ENCODE measurements at places on chromosomes 1 and 21.

GRCh38 chr1:42830631-42831030, 13.4 kb upstream of the SVBP start:
- no peak for DNase-seq

DNA sequence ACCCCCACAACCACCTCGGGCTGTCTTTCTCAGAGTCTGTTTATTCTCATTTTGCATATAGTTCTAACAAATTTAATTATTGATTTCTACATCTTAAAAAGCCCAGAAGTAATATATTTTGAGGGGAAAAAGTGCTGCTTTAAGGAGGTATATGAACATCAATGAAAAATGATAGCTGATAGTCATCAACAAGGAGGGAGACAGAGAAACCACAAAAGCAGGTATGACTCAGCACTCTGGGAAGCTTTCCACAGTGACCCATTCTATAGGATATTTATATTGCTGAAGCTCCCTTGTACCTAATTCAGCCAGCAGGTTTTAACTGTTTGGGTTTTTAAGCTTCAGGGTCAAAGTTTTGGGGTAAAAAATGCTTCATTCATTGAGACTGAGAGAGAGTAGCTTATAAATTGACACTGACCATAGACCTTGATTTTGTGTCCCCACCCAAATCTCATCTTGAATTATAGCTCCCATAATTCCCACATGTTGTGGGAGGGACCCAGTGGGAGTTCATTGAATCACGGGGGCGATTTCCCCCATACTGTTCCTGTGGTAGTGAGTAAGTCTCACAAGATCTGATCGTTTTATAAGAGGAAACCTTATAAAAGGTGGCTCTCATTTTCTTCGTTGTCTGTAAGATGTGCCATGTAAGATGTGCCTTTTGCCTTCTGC, 27.4 kb downstream of the VANGL1 start:
- DNase-seq: no peak

GRCh38 chr1:2372551-2373490, 18.5 kb downstream of the MORN1 start:
- no peak for DNase-seq

DNA sequence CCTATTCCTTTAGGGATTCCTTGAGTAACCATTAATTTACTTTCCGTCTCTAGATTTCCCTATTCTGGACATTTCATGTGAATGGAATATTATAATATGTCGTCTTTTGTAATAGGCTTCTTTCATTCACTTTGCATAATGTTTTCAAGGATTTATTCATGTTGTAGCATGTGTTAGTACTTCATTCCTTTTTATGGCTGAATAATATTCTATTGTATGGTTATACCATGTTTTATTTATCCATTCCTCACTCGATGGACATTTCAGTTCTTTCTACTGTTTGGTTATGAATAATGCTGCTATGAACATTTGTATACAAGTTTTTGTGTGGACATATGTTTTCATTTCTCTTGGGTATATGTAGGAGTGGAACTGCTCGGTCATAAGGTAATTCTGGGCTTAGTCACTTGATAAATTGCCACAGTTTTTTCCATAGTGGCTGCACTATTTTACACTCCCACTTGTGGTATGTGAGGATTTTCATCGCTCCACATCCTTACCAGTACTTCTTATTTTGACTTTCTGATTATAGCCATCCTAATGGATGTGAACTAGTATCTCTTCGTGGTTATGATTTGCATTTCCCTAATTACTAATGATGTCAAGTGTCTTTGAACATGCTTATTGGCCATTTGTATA, 17.7 kb downstream of the PPP2R5A start:
- DNase-seq: no peak

- DNase-seq: no peak
These were observed 16.8 kb downstream of the RIPK4 start for GRCh38 chr21:41750051-41750450.

DNA sequence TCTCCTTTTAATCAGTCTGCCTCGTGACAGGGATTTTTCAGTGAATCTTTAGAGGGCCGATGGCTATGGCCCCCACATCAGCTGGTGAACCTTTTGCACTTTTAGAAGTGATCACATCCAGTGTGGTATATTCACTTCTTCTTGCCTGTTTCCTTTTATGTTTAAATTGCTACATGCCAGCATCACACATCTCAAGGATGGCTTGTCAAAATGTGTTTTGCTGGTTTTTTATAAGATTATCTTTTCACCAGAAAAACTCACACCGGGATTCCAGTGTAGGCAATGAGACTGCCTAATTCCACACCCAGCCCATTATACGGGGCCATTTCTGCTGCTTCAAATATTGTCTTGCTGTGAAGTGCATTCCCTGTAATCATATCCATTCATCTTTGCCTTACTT, 1151.7 kb upstream of the ADGRL4 start:
- no peak for DNase-seq

- DNase-seq: no peak
These were observed 1.1 kb upstream of the CD244 start for GRCh38 chr1:160863774-160864131.

DNA sequence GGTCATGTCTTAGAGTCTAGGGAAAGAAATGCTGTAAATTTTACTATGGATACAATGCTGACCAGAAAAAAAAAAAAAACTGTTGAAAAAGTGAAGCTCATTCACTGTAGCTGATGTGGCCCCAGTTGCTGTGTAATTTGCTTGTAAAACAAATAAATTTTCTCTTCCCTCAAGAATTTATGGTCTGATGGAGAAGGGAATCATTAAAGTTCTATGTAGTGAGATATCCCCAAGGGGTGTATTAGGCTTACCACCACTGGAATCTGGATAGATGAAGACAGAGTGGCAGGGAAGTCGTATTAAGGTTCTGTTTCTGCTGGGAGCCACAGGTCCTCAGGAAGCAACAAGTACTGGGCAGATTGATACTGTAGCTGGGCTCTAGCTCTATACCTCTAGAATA, 860.0 kb downstream of the LTN1 start:
- DNase-seq: no peak

DNA sequence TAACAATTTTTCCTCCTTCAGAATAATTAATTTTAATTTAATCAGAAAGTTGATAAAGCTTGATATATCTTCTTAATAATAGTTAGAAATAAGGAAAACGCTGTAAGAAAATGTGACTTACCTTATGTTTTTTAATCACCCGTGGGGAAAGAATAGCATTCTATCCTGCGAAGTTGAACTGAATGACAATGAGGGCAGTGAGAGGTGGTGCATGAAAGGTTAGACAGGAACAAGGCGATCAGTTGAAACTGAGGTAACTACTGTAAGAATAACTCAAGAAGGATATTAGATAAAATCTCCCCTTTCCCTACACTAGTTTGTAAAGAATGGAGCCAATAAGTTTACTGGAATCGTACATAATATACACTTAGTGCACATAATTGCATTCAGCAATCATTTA, 655.0 kb upstream of the NCAM2 start:
- DNase-seq: no peak

DNA sequence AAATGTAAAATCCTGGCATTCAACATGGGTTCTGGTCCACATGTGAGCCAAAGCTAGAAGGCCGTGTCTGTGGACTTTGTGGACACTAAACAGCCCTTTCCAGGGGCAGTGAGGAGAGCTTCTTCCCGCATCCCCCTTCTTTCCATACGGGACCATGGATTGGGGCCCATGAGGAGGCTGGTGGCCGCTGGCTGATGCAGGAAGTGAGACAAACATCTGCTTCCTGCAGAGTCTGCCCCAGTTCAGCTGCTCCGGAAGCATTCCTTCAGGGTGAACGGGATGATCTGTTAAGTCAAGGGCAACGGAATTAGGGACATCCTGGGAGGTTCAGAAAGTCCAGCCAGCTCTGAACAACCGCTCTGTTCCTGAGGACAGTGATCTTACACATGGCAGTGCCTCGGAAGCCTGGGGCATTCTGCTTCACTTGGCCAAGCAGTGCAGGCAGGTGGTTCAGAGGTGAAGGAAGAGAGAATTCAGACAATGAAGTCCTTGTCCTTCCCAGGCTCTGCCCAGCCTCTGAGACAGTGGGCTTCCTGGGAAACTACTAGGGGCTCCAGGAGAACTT, 1.5 kb downstream of the CA6 start:
- DNase-seq: peak; percentile 12

GRCh38 chr1:246114369-246114768, 392.7 kb downstream of the SMYD3 start:
- DNase-seq: no peak

DNA sequence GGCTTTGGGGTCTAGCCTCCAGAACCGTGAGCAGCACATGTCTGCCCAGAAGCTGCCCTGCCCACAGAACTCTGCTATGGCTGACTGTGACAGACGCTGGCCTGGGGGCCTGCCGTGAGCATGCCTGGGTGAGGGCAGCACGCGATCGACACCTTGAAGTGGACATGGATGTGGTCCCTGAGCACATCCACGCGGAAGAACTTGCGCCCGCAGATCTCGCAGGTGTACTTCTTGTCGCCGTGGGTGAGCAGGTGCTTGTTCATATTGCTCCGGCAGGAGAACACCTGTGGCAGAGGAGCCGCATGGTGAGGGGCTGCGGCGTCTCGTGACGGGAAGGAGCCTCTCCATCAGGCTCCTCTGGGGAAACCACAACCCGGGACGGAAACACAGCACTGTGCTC, 56.0 kb downstream of the PRDM15 start:
- DNase-seq: no peak

GRCh38 chr1:153057375-153057774, at the start of gene SPRR2A:
Gene SPRR2A, minus strand, starts transcription at chr1:153057512. Its CDS starts 777 bp downstream, at chr1:153056735.
- DNase-seq: no peak

DNA sequence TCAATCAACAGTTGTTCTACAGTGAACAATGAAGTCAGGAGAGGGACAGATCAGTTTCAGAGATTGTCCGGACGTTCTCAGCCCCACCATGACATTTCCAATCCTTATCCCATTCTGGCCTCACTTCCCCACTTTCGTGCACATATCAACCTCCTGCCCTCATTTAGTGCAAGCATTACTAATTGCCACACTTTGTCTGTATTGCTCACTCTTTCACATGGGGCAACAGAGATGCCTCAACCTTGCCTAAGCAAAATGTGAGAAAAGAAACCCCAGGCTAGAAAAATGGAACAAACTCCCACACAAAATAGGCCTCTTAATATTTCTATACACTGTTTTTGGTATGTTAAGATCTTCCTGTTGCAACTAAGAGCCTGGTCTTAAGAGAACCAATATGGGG, 8.9 kb upstream of the RGS1 start:
- DNase-seq: no peak

DNA sequence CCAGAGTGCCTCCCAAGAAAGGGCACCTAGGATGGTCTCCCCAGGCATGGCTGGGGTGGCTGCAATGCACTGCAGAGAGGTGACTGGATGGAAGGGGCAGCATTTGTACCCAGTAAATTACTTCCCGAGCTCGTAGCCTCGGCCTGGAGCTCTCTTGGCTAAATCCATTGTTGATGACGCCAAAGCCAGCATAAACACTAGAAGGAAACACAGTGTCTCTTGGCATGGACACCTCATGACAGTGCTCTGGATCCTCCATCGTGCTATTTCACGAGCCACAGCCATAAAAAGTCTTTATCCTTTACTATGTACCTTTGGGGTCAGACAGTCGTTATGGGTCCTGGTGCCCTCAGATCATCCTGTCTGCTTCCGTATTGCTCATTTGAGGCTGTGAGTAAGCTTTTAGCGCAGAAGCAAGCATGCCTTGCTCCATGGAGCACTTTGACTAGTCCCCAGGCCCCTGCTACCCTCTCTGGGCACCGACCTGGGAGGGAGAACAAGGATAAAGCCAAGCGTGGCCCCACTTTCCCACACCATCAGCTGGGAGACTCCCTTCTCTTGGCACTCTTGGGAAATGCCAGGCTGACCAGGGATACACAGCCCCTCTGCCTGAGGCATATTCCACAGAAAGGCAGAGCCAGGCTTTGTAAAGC, 10.3 kb upstream of the PRELP start:
- no peak for DNase-seq

- no peak for DNase-seq
These were observed 37.8 kb downstream of the LPAR3 start for GRCh38 chr1:84855168-84855567.

DNA sequence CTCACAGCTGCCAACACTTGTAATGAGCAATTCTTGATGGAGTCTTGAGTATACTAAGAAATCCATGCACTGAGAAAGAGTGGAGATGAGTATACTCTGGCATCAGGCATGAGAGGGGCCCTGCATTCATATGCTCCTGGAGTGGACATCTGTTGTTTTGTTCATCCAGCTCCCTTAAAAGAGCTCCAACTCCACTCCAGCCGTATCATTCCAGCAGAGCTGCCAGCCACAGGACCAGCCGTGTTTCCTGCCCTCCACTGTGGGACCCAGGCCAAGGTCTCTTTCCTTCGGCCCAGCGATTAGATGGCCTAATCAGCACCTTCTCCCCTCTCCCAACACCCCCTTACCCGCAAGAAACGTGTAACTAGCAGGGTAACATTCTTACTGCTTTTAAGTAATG, 144.5 kb downstream of the OMA1 start:
- DNase-seq: no peak

DNA sequence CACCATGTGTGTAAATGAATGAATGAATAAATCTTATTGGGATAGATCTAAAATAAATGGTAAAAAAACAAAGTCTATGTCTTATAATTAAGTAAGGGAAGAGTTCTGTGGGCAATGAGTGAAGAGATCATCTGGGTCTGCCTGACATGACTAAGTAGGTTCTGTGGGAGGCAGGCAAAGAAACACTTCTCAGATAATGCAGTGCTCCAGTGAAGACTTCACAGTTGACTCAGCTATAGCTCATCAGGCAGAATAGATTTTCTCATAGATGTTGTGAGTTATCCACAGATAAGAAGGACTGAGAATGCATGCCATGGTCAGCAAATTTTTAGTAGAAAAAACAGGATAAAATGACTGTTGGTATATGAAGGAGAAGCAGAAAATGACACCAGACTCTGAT, 12.4 kb downstream of the KRTAP22-2 start:
- no peak for DNase-seq

GRCh38 chr1:233675446-233675845, 61.5 kb downstream of the KCNK1 start:
- DNase-seq: no peak

- DNase-seq: no peak
These were observed 49.5 kb upstream of the LRRN2 start for GRCh38 chr1:204735042-204735441.

- no peak for DNase-seq
These were observed 115.7 kb downstream of the MAP3K21 start for GRCh38 chr1:233443040-233443760.

GRCh38 chr1:80673935-80674597, 1126.7 kb upstream of the ADGRL2 start:
- no peak for DNase-seq

GRCh38 chr1:109488201-109488600, 4.5 kb downstream of the ATXN7L2 start:
- no peak for DNase-seq

GRCh38 chr1:160708118-160708517, 3.5 kb downstream of the CD48 start:
- DNase-seq: no peak

DNA sequence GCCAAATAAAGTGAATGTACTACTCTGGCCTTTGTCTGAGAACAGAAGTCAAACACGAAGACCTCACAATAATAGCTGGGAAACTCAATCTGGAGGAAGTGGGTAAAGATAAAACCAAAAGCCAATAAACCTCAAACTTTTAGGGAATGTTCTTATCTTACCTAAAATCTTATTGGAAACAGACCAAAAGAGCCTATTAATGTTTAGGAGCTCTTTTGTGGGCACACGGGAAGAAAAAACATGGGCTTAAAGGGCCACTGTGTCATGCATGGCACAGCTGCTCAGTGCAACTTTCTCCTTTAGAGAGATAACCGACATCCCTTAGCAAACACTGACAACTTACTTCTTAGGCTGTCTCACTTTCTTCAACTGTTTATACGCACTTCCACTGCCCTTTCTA, 16.1 kb downstream of the EIF2B3 start:
- no peak for DNase-seq

All from activated T-helper 9 cell treated with anti-CD3 and anti-CD28 coated beads, Interleukin-2, amount 50 U/mL, for 16 hours (primary cell).